ENCODE measurements at places on chromosomes 11 and 22.

- no peak for DNase-seq
Measured at GRCh38 chr22:37880668-37881440, 25.2 kb upstream of the MICALL1 start.

DNA sequence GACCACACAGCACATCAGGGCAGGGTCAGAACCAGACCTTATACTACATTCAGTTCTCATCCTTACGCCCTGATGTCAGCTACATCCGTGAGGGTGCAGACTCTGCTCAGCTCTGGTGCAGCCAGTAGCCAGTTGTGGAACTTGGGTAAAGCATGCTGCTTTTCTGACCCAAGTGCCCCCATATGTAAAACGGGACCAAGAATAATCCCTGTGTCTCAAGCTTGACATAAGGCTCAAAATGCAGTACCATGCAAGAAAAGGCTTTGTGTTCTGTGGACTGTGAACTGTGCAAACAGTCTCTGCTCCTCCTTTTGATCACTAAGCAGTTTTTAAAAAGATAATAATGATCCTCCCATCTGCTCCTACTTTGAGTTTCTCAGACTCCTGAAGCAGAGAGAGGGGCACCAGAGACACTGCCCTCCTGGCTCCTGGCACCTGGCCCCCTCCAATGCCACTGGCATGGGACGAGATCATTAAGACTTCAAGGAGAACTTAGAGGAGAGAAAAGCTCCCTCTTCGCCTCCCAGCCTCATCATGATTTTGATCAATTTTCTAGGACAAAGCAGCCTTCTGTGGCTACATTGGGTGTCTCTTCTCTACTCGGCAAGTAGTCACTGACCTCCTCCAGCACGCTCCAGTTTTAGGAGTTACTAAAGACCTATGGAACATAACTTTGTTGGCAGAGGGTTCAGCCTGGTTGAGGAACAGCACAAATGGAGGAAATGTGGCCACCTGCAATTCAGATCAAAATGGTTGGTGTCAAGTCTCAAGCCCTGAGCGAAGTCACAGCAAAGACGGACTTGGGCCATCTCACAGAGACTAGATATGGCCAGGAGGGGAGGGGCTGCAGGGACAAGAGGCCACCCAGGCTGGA is 23.9 kb downstream of the IL10RA start:
- DNase-seq: no peak

DNA sequence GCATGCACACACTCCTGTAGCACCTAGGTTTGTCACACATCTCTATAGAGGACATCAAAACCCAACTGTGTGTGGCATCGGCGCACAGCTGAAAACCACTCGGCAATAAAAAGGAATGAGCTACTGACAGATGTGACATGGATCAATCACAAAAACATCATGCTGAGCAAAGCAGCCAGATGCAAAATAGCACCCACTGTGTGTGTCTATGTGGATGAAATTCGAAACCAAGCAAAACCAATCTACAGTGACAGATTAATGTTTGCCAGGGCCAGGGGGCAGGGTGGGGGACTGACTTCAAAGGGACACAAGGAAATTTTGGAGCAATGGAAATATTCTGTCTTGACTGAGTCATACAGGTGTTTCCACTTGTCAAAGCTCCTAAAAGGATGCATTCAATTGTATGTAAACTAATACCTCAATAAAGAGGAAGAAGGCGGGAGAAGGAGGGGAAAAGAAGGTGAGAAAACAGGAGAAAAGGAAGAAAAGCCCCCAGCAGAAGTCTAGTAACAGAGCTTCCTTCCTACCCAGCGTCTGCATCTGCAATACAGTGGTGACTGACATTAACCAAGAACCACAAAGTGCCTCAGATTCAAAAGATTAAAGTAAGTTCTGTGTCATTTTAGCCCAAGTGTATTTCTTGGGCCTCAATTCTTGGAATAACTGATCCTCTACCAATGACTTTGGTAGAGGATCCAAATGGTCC is 49.8 kb downstream of the PACSIN2 start:
- no peak for DNase-seq

- no peak for DNase-seq
Measured at GRCh38 chr11:130031945-130032344, 29.3 kb upstream of the PRDM10 start.

DNA sequence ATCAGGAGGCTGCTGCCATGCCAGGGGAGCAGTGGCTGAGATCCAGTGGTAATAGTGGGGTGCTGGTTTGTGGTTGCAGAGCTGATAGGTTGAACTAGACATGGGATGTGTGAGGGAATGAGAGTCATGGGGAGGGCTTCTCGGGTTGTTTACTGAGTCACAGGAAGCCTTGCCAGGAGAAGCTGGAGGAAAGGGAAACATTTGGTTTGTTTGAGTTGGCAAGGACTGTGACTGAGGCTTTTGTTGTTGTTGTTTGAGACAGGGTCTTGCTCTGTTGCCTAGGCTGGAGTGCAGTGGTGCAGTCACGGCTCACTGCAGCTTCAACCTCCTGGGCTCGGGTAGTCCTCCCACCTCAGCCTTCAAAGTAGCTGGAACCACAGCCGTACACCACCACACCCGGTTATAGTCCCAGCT is 49.3 kb downstream of the CABIN1 start:
- DNase-seq: no peak

Data from CD4-positive, alpha-beta T cell treated with Interleukin-17A for 1 hour (primary cell).